ENCODE measurements at places on chromosomes 5 and 9.

DNA sequence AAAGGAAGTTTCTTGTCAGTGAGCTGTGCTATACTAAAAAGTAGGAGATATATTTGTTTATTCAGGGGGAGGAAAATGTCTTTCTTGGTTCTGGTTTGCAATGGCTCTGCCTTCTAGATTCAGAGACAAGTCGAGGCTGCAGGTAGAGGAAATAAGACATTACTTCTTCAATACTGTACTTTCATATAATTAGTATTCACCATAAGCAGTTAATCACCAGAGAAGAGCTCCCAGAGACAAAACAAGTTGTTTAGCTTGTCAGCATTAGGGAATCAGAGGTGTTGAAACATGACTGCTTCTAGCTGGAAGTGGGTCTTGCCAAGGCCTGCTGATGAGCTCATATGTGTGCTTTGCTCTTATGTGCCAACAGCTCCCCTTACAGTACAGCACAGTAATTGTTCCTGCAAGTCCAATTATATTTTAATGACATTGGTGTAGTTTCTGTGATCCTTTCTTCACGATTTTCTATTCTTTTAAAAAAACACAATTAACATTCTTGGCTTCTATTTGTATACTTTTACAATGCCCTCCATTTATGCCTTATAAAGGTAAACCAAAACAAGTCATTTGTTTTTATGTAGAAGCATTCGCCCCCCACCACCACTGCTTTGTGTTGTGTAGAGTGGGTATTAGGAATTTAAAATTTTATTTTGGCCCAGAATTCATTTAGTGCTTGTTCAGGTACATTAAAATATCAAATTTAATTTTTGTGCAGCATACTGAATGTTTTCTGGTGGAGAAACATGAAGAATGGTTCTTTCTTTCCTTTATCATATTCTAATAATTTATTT is 112.2 kb downstream of the RPS23 start:
- H3K4me1 ChIP-seq: peaks cover 24% of the 10 kb centered on the region
- H3K27me3 ChIP-seq: no peaks in the 10 kb centered on the region
- H3K36me3 ChIP-seq: no peaks in the 10 kb centered on the region
- no peak overlapping the region for H3K4me3 ChIP-seq
- H3K27ac ChIP-seq: peak overlapping the region; percentile 86
- DNase-seq: no peak

DNA sequence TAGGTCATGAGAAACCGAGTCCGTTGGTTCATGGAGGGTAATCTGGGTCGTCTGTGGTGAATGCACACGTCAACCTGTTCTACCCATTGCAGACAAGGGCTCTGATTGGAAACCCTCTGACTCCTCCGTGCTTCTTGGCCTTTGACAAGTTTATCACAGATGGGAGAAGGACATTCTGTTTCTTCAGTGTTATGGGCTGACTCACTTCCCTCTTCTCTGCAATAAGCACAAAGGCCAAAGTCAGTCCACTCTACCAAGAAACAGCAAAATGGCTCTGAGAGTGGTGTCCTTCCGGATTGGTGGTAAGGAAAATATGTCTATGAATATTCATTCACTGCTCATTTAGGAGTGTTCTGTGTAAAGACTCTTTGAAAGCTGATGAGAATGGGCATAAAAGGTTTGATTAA is 89.3 kb downstream of the FEM1C start:
- peaks cover 66% of the 10 kb centered on the region for H3K4me1 ChIP-seq
- peak; percentile 44 for DNase-seq
- H3K27ac ChIP-seq: peak overlapping the region; percentile 41
- H3K27me3 ChIP-seq: no peaks in the 10 kb centered on the region
- no peaks in the 10 kb centered on the region for H3K36me3 ChIP-seq
- no peak overlapping the region for H3K4me3 ChIP-seq

GRCh38 chr9:3936520-3937235 is 363.2 kb downstream of the GLIS3 start:
- peak overlapping the region; percentile 38 for H3K4me3 ChIP-seq
- DNase-seq: peak; percentile 58

- no peaks in the 10 kb centered on the region for H3K27me3 ChIP-seq
- H3K4me1 ChIP-seq: no peaks in the 10 kb centered on the region
- no peak overlapping the region for H3K4me3 ChIP-seq
Observed at GRCh38 chr5:112533362-112533761, 114.3 kb upstream of the EPB41L4A start.

Measured in osteoblast (primary cell).